Activated T-cell treated with anti-CD3 and anti-CD28 coated beads, Interleukin-2, amount 50 U/mL, for 4 hours (primary cell): ENCODE measurements at places on chromosomes 4 and X. TPM values are rescaled to one million over a fixed set of nuclear protein-coding genes. Genes with fewer than 3 reads are reported as not detected.

DNA sequence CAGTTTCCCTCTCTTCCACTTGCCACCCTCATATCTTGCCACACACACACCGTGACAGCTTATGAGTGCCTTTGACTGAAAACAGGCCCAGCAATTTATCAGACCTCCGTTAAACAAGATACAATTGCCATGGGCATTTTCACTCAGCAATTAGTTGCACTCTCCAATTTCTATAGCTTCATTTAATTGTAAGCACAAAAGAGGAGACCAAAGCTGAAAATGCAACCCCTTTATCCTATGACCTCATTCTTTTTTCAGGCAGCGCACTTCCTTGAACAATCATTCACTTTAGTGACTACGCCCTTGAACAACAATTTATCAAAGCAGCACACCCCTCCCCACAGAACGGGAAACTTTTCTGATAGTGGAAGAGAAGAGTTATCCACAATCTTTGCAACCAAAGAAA is 4.1 kb downstream of the POF1B start:
- DNase-seq: no peak

GRCh38 chr4:61094854-61095598 is 105.1 kb upstream of the ADGRL3 start:
- no peak for DNase-seq

DNA sequence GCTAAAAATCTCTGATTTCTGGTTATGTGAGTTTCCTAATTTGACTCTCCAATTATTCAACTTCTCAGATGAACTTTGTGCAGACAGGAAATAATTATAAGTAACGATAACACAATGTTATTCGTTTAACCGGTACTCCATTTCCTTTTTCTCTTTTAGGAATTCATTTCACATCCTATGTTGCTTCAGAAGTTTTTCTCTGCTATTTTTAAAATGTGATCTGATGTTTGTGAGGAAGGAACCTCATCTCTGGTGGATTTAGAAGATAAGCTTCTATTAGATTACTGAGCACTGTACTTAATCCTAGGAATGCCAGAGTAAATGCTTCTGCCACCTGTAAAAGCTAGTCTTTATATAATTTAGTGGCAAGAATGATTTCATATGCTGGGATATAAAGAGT is 116.0 kb upstream of the ETNPPL start:
- DNase-seq: no peak

PTPN13 gene
- 0.89 TPM for total RNA-seq

FAM53A gene
- 4.0 TPM for total RNA-seq

DNA sequence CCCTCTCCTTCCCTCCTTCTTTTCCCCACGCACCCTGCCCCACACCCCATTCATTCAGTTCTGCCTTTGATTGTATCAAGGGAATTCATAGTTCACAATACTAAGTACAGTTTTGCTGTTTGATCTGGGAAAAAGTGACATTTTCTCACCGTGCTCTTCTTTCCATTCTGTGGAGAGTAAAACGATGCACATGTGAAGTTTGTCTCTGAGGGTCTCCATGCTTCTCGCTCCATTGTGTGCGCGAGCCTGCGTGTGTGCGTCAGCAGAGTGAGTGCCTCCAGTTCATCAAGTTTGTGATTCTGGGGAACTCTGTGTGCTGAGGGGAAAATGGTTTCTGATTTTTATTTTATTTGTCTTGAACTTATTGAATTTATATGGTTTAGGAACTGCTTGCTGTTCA is 1.9 kb downstream of the STK26 start:
- DNase-seq: no peak

SCRG1 gene
- total RNA-seq: not detected

LIMCH1 gene
- 0.11 TPM for total RNA-seq

DNA sequence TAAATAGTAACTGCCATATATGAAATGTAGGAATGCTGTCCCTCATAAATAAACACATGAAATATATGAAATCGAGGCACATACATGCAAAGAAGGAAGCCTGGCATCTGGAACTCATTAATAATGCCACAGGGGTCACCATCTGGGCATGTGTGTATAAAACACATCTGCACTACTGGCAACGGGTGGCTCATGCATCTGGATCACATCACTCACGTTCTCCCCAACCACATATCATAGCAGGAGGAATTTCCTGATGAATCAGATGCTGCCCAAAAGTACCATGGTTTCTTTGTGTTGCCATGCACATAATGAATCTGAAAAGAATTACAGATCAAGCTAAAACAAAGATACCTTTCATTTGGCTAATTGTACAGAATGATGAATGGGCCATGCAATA is 28.6 kb downstream of the RNF175 start:
- no peak for DNase-seq

DNA sequence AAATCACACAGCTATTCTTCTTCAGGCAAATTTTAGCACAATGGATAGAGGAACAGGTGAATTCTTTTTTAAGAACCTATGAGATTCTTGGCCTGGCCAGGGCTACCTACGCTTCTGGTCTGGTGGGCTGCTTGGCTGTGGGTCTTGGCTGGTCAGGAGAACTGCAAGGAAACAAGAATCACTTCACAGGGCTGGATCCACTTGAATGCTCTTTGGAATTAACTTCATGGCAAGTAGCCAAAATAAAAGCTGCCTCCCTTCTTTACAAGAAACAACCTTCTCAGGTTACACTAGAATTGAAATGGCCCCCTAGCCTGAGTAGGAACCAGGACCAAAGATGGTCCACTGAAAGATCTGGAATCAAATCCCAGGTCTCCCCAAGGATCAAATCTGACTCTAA is 519.1 kb downstream of the IQCM start:
- no peak for DNase-seq

DNA sequence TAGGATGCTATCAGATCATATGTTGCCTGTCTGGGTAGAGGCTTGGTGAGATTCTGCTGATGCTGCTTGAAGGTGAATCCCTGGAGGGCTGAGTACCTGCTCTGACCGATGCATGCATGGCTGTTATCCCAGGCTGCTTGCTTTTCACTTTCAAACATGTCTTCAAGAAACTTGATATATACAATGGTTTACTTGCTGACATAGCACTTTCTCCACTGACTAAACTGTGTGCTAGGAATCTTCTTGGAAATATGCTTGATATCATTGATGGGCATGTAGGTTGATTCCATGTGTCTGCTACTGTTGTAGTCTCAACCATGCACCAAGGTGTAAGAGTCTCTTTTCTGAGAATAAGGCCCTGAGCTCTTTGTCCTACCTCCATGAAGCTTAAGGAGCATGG is 79.6 kb upstream of the WDR1 start:
- no peak for DNase-seq

- DNase-seq: no peak
These were observed 11.4 kb upstream of the TIMM8A start for GRCh38 chrX:101359966-101360365.

TRIM60 gene
- not detected for total RNA-seq

DNA sequence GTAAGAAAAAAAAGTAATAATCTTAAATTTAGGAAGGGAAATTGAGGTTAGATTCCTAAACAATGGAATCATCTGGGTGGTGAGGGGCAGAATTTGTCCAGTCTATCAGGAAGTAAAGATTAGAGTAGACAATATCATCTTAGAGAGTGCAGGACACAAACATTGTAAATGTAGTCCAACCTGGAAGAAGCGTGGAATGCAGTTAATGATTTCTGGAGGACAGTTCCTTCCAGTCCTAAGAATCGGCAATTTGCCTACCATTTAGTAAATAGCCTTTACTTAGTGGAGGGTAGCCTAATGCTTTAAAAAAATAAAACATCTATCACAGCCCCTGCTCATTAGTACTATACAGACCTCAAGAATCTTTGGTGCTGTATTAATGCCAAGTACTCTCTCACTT is 147.5 kb upstream of the TTC29 start:
- DNase-seq: no peak

FGFBP2 gene
- 3.4 TPM for total RNA-seq

DNA sequence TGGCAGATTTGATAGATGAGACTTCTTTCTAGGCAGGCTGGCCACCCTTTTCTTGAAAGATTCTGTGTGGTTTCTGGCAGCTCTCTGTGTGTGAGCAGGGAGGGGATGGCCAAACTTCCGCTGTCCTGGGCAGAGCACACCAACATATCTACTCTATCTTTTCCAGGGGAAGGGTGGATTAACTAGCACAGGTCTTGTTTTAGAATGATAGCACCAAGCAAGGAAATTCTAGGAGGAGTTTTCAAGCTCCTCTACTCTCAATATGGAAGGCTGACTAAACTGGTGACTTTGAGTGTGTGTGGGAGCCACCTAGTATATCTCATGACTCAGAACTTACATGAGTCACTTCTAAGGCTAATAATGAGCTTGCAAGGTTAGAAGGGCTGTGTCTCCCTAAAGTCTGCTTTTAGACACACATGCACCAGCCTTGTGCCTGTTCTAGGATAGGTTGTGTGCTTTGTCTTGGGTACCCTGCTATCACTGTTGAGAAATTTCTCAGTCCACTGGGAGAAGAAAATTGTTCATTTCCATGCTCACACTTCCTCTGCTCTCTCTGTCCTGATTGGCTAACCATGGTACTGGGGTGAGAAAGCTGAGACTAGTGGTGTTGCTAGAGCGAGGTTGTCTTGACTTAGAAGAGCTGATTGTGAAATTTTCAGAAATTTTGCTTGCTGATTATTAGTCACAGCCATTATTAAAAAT is 72.9 kb downstream of the YIPF6 start:
- no peak for DNase-seq

GABRE gene
- total RNA-seq: 0.15 TPM

NALF2 gene
- 1.5 TPM for total RNA-seq

DNA sequence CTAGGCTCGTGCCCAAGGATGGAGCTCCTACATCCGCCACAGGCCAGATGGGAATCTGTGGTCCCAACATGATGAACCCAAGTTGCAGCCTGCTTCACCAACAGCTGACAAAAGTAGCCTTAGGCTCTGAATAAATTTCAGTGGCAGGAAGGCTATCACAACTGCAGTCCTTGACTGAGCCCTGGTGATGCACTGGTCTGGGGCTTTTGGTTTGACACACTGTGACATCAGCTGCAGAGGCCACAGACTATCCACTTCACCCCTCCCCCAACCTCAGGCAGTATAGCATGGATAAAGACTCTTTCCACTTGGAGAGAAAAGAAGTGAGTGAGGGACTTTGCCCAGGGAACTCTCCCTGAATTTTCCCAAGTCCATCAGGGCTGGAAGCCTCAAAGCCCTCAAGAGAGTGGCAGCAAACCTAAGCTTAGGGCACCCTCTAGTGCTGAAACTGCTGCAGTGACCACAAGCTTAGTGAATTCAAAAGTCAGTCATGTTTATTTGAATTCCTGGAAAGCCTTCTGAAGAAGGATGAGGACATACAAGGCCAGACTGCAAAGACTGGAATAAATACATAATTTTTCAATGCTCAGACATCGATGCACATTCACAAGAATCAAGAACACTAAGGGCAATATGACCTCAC is 135.0 kb upstream of the TENT5D start:
- DNase-seq: no peak

- no peak for DNase-seq
These were observed 83.6 kb downstream of the GAB1 start for GRCh38 chr4:143420227-143420626.

CTAG1B gene
- not detected for total RNA-seq

DNA sequence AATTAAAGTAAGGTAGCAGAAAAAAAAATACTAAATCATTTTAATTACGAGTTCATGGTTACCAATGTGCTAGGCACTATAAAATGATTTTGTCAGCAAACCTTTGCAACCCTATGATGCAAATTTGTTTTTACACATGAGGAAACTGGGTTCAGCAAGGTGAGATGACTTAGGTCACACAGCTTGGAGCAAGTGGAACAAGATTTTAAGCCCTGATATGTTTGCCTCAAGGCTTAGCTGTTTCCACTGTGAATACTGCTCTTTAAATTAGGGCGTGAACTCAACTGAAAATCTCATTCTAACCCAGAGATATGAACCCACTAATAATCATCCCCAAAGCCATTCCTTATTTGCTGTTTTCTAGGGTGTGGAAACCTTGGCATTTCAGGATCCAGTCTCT is 86.3 kb downstream of the CEP44 start:
- no peak for DNase-seq

DNA sequence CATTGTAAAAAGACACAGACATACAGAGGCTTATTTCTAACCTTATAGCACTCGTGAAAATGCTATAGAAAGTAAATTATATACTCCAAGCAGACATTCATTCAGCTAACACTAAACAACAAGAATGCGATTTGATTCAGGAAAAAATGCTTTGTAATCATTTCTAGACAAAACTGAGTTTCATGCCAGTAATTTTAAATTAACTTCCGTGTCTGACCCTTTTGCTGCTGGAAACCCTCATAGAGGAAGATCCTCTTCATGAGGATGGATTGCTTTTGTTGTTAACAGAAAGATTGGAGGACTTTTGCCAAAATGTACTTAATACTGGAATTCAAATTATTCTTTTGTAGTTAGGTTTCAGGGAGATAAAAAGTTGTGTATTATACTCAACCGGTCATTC is 43.3 kb downstream of the GUCY1A1 start:
- DNase-seq: no peak

ARHGEF6 gene
- 16.1 TPM for total RNA-seq

MAGIX gene
- 0.81 TPM for total RNA-seq

DNA sequence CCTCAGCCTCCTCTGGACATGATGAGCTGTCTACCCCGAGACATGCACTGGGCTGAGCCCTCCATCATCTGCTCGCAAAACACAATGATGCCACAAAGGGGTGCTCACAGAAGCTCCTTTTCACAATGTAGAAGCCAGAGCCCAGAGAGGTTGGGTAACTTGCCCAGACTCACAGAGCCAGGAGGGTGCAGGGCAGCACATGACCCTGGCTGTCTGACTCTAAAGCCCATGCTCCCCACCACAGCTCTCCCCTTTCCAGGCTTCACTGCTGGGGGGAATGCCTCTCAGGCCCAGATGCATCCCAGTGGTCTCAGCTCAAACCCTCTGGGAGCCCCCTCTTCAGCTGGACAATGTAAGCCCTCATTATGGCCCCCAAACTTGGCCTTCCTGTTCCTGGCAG is 98.4 kb upstream of the AFAP1 start:
- no peak for DNase-seq

DNA sequence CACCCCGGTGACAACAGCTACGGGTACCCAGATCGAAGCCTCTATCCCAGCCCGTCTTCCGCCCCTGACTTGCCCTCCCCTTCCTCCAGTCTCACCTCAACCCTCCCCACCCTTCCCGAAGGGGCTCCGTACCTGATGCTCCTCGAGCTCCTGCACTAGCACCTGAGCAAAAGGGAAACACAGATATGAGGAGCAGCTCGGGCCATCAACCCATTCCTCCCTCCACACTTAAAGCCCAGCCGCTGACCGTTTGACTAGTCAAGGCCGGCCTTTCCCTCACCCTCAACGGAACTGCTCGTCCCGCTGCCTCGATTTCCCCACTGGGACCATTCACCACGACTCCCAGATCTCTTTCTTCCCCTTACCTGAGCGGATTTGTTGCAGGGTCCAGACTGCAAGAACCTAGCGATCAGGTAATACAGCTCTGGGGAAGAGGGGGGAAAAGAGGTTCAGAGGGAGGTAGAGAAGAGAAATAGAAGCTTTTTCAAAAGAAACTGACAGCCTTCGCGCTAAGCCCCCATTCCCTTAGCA is 731 bp downstream of the BRWD3 start:
- no peak for DNase-seq

RBM46 gene
- total RNA-seq: not detected

- no peak for DNase-seq
These were observed 3.9 kb upstream of the GLRB start for GRCh38 chr4:157072002-157072401.

GRCh38 chr4:66613591-66613990 is 931.7 kb downstream of the CENPC start:
- DNase-seq: no peak
